ENCODE measurements at places on chromosomes 6 and 20.

- no peak for ATAC-seq
These were observed 9.4 kb downstream of the CCNC start for GRCh38 chr6:99559057-99559456.

DNA sequence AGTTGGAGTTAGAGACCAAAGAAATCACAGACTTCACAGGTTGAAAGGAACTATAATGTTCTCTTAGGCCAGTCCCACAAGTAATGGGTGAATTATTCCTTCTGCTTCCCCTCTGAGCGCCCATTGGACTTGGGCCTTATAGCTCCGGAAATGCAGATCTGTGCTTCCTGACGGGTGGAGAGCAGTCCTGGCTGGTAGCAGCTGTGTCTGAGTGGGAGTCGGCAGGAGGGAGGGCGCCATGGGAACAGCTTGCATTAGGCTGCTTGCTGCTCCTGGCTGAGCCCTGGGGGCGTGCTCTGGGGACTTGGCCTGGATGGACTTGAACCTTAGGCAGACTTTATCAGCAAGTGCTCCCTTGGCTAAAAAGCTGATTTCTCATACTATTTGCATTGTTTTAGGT lies 18.4 kb upstream of the NUP153 start:
- no peak for ATAC-seq

GRCh38 chr6:3252369-3252768 lies 6.4 kb upstream of the PSMG4 start:
- peak; percentile 64 for ATAC-seq

DNA sequence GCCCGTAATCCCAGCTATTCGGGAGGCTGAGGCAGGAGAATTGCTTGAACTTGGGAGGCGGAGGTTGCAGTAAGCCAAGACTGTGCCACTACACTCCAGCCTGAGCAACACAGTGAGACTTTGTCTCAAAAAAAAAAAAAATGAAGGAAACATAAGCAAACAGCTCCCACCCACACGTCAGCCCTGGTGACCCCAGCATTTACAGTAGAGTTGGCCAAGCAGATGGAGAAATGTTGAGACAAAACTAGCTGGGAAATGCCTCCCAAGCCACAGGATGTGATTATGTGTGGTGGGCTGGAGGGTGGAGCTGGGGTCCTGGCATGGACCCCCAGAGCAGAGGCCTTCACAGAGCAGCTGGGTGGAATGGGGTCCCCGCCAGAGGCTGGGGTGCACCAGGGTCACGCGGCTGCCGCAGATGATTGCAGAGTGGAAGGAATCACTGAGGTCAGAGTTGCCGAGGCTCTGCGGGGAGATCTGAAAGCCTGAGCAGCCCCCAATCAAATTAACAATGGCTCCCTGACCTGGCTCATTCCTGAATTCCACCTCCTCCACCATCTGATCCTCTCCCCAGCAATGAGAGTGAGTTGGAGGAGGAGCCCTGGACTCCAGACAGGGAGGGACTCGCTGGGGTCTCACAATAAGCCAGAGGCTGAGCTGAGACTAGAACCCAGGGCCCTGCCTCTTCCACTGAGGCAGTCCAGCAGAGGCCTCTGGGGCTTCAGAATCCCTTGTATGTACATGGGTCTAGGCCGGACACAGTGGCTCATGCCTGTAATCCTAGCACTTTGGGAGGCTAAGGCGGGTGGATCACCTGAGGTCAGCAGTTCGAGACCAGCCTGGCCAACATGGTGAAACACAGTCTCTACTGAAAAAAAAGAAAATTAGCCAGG lies 34.7 kb upstream of the TGM2 start:
- ATAC-seq: no peak

GRCh38 chr6:21915707-21916260 lies 322.2 kb downstream of the SOX4 start:
- no peak for ATAC-seq

DNA sequence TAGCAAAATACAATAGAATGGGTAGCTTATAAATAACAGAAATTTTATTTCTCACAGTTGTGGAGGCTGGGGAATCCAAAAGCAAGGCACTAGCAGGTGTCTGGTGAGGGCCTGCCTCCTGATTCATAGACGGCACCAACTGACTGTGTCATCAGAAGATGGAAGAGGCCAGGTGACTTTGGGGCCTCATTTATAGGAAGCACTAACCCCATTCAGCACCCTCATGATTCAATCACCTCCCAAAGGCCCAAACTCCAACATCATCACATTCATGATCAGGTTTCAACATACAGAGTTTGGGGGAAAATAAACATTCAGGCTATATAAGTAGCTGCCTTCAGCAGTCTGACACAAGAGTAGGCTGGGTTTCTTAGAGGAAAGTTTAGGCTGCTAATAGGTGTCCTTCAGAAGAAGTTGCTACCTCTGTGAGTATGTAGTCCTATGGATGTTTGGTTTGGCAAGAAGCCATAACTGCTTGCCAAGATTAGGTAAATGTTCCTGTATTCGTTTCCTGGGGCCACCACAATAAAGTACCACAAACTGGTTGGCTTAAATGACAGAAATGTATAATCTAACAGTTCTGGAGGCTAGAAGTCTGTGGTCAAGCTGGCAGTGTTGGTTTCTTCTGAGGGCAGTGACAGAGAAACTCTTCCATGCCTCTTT lies 48.8 kb downstream of the NT5E start:
- ATAC-seq: peak; percentile 50

DNA sequence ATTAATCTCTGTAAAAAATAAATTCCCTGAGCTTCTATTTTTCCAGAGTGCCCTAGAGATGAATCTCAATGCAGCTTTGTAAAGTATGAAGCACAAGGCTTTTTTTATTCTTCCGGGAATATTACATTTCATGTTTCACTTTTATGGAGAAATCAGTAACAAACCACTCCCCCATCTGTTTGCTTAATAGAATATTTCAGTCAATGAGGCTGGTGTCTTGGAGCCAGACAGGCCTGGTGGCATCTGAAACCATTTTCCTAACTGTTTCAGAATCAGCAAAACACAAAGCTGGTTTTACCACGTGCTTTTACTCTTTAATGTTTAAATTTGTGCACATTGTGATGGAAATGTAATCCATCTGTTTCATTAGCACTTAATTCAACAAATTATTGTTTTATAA lies 400.8 kb upstream of the HSF2 start:
- no peak for ATAC-seq

- ATAC-seq: no peak
These were observed 213.5 kb upstream of the SULF2 start for GRCh38 chr20:47998736-47999135.

Measured in esophagus mucosa (tissue), 1 donor.